ENCODE measurements at places on chromosomes 7 and 10.

DNA sequence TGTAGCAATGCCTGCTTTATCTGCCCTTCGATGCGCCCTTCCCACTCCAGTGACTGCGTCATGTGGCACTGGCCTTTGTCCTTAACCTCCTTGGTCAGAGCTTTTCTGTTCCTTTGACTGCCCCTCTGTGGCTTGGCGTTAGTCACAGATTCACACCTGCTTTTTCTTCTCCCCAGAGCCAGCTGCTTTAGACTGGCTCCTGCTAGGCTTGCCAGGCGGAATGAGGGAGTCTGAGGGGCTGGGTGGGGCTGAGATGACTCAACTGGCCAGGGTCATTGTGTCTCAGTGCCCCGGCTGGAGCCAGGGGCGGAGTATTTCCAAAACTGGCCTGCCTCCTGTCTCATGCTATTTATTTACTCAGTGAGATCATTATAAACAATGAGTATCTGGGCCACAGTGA lies 194.1 kb downstream of the EMX2 start:
- no peak for DNase-seq

DNA sequence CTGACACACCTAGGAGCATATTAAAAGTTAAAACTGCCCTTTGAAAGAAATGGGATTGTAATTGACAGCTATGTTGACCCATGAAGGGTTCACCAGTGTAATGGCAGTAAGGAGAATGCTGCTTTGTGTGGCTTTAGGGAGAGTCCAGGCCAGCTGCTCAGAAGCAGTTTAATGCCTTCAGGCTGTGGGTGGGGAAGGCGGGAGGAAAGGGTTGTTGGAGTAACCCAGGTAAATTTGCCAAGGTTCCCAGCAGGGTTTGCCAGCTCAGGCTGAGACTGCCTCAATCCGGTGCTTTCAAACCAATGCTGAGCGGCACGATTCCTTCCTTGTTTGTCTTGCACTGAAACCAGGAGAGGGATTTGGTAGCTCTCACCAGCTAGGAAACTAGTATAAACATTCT lies 637.2 kb downstream of the INHBA start:
- no peak for DNase-seq

DNA sequence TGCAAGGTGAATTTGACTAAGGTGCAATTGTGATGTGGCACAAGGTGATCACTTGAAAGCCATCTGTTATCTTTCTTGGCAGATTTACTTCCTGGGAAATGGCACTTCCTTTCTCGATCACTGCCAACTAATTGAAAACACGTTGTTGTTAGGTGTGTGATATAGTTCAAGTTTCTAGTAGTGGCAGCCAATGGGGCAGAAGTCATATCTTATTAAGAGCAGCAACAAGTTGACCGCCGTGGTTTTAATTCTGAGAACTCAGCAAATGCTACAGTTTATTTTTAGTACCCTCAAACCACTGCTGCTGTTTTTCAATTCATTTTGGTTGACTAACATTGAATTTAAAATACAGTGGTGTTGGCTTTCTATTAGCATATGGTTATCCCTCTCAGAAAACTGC lies 1.6 kb downstream of the CHN2 start:
- no peak for DNase-seq

DNA sequence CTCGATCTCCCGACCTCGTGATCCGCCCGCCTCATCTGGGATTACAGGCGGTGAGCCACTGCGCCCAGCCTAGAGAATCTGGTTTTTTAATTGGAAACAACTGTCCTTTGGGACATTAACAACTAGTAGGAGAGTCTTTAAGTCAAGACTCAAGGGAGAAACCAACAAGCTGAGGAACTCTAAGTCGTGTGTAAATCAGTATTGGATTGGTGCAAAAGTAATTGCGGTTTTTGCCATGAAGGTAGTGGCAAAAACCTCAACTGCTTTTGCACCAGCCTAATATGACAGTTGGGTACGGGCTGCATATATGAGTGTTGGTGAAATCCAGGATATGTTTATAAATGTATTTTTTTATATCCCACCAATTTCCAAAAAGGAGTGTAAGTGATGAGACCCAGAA lies 113.9 kb upstream of the PLXNA4 start:
- no peak for DNase-seq

DNA sequence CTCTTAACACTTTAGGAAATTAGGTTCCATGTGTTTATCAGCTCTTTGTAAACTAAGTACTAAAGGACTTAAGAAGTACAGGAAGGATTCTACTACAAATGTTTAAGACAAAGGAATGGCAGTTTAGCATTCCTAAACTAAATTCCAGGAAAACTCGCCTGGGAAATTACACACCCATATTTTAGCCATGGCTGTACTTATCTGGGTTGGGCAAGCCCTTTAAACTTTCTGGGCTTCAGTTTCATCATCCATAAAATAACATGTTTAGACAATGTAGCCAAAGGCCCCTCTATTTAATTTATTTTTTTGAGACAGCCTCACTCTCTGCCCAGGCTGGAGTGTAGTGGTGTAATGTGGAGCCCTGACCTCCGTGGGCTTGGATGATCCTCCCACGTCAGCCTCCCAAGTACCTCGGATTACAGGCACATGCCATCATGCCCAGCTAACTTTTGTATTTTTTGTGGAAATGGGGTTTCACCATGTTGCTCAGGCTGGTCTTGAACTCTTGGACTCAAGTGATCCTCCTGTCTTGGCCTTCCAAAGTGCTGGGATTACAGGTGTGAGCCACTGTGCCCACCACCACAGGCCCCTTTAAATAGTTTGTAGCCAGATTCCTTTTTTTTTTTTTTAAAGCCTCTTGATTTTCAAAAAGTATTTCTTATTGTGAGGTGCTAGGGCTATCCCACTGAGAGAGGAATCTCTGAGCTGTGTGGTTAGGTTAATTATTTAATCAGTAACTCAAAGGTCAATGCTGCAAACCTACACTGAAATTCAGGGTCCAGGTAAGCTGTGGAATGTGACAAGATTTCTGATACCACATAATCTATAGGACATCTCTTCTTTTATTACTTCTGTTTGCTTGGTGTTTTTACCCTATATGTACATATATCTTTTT lies 32.1 kb downstream of the TMEM60 start:
- no peak for DNase-seq

- DNase-seq = no peak
Observed at GRCh38 chr10:110174816-110175215, 32.6 kb upstream of the MXI1 start.
